ENCODE measurements at places on chromosomes 3 and 15. TPM values are rescaled to one million over a fixed set of nuclear protein-coding genes. Genes with fewer than 3 reads are reported as not detected.

The ANKRD63 gene
- 0.40 TPM for total RNA-seq

The MANF gene
- 110 TPM for total RNA-seq

The KBTBD13 gene
- total RNA-seq, result not detected

The CAPN3 gene
- total RNA-seq, result 0.22 TPM

The DLG1 gene
- 18.5 TPM for total RNA-seq

The PXK gene
- 5.5 TPM for total RNA-seq

The C2CD4A gene
- total RNA-seq, result 0.17 TPM

The SCN5A gene
- total RNA-seq, result 0.89 TPM

The TGM5 gene
- not detected for total RNA-seq

All from A549 treated with AZD2906 at 1 μM for 4 hours (cell line).